Smooth muscle cell of the brain vasculature (primary cell): ENCODE measurements at places on chromosomes 5 and 9.

GRCh38 chr5:158283397-158283796, 424.5 kb upstream of the CLINT1 start:
- no peak for DNase-seq

DNA sequence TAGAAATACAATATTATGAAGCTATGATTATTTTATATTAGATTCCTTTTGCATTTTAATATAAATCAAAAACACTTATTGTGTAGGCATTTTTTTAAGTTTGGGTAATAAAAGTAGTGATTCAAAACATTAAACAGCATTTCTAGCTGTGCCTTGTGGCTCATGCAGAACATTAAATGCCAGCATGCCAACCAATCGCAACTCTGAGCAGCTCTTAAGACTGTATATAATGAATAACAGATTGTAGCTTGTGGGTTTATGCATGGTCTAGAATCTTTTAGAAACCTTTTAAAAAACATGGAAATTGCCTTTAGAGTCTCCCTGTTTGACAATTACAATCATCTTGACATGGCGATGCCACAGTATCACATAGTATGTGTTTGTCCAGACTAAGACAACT, 903.8 kb downstream of the EFNA5 start:
- DNase-seq: no peak

DNA sequence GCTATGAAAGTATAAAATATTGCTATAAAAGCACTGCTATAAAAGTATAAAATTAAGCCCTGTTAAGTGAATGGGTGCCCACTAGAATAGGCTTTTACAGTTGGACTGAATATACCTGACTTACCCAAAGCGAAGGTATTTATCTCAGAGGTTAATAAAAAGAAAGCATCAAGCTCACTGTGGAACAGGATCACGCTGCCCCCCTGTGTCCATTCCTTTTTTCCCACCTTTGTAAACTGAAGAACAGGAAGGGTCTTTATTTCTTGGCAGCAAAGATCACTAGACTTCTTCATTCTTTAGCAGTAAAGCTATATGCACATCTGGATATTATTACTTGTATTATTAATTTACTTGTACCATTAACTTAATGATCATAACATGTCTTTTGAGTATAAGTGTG, 22.1 kb upstream of the PLPP6 start:
- DNase-seq: no peak

DNA sequence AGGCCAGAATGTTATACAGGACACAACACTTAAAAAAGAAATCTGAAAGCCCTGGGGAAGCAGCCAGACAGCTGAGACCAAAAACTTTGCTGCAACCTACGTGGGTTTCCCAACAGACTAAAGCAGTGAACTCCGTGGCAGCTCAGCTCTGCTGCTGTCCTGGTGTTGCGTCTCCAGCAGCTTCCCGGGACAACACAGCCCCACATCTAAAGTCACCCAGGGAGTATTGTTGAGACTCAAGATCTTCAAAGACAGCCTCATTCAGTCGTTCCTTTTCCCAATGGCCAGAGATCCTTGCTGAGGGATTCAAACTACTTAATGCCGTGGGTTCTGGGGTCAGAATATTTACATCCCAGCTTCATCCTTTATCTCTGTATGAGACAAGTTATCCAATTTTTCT, 125.8 kb downstream of the MED10 start:
- DNase-seq: no peak

DNA sequence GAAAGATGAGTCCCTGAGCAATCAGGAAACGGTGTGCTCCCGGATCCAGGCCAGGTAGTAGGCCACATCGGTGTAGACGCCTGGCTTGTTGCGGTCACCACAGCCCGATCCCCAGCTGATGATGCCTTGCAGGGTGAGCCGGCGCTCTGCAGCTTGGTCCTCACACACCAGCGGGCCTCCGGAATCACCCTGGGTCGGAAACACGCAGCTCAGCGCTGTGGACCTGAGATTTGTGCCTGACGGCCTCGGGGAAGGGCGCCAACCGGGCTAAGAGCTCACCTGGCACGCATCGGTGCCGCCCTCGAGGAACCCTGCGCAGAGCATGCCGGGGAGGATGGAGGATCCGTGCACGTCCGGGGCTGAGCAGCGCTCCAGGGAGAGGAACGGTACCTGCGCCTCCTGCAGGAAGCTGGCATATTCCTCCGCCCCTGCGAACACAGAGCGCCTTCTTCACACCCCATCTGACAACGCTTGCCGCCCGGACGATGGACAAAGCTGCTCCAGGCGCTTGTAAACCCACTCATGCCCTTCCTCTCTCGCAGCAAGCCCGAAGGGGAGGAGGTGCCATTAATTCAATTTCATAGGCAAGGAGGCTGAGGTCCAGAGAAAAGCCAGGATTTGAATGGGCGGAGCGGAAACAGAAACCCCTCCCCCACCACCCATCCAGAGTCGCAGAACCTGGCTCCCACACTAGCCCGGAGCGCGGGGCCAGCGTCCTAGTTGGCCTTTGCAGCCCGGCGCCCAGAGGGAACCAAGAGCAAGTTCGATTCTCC, 2.0 kb upstream of the PFN3 start:
- DNase-seq: no peak

- DNase-seq: no peak
Measured at GRCh38 chr5:155307229-155307628, 293.7 kb downstream of the KIF4B start.

GRCh38 chr5:120528609-120529008, 64.5 kb downstream of the PRR16 start:
- DNase-seq: no peak

- DNase-seq: no peak
Measured at GRCh38 chr5:125152044-125152443, 405.6 kb upstream of the ZNF608 start.

DNA sequence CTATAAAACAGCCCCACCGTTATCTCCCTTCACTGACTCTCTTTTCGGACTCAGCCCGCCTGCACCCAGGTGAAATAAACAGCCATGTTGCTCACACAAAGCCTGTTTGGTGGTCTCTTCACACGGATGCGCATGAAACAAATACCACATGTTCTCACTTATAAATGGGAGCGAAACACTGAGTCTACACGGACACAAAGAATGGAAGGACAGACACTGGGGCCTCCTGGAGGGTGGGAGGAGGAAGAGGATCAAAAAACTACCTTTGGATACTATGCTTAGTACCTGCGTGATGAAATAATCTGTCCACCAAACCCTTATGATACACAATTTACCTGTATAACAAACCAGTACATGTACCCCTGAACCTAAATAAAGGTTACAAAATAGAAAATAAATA, 98.6 kb downstream of the ICE1 start:
- no peak for DNase-seq

- DNase-seq: no peak
Measured at GRCh38 chr9:27189426-27189825, 80.4 kb downstream of the TEK start.

DNA sequence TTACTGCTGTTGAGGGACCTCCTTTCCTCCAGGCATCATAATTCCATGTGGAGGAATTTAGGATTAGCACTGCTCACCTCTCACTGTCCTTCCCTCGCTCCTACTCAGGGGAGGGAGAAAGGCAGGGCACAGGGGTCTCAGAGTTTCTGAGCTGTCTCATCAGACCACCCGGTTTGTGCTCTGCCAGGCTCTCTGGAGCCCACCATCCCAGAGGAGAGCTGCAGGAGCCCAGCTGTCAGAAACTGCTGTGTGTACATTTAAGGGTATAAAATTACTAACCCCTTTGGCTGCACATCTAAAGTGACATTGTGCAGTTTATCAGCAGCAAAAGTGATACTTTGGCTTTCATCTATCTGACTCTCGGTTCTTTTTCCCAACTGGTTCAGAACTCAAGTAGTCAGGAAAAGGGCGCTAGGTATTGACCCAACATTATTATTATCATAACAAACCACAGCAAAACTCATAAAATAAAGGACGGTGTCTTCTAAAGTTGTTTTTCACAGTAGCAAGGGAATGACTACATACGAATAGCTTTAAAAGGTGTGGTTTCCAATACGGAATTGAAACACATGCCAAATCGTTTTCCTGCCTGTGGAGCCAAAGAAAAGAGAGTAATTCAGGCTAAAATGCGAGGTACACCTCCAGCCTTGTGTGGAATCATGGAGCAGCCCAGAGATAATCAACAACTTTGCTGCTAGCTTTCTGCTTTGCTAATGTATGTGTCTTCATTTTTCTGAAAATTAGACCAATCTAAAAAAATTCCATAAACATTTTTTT, 348.1 kb downstream of the TMEM167A start:
- DNase-seq: no peak

DNA sequence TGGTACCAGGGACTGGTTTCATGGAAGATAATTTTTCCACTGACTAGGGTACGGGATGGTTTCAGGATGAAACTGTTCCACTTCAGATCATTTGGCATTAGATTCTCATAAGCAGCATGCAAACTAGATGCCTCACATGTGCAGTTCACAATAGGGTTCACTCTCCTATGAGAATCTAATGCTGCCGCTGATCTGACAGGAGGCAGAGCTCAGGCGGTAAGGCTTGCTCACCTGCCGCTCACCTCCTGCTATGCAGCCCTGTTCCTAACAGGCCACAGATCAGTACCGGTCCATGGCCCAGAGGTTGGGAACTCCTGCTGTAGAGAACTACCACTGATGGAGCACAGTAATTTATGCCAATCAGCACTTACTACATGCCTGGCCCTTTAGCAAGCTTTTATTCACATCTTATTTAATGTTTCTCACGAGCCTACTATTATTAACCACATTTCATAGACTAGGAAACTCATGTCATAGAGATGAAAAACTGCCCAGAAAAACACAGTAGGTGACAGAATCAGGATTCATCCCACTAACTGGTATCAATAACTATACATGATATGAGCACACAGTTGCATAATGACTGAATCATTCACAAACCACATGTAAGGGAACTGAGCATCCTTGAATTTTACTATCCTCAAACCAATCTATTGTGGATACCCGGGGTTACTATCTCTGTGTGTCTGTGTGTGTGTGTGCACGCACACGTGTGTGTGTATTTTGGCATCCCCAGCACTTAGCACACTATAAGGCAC, 46.5 kb downstream of the SVEP1 start:
- no peak for DNase-seq

DNA sequence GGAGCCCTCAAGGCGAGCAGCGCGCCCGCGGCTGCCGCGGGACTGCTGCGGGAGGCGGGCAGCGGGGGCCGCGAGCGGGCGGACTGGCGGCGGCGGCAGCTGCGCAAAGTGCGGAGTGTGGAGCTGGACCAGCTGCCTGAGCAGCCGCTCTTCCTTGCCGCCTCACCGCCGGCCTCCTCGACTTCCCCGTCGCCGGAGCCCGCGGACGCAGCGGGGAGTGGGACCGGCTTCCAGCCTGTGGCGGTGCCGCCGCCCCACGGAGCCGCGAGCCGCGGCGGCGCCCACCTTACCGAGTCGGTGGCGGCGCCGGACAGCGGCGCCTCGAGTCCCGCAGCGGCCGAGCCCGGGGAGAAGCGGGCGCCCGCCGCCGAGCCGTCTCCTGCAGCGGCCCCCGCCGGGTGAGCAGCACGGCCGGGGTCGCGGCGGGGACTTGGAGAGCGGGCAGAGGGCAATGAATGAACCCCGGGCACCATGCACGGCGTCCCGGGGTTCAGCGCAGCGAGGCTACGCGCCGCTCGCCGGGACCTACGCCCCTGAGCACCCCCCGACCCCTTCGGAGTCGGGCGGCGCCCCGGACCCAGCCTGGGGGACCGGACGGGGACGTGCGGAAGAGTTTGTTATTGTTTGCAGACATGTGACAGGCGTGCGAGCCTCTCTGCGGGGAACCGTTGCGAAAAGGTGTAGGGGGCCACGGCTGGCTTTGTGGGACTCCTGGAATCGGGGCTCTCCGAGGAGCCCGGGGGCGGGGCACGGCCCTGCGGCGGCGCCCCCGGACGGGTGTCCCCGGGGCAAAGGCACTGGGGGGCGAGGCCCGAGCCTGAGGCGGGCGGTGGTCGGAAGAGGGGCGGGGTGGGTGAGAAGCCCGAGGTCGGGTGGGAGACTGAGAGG, 553 bp downstream of the MAP3K1 start:
- no peak for DNase-seq

DNA sequence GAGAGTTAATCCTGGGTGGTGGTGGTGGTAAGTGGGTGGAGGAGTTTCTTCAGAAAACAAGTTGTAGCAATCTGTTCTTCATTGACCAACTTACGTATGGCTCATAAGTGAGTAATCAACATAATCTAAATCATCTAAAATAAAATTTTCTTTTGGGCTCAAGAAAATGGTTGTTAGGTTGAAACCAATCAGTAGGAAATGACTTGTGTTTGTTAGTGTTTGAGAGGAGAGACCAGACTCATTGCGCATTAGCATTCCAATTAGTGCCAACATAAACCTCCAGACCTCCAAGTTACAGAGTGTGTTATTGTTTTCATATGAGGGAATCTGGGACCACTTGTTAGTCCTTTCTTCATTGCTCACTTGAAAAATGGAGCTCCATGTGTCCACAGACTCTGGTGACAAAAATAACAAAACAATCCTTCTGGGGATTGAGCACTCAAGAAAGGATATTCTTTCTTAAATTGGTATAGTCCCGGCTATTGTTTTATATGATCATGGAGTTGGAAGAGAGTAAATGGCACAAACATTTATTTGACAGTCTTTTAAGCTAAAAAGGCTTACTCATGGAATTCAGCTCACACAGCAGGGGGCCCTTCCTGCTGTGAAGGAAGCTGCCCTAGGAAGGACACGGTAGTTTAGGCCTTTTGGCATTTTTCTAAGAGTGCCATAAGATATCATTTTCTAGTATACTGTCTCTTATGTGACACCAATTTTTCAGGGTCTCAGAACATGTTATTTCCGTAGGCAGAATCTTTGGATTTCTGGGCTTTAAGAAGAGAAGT, 441.1 kb downstream of the EBF1 start:
- DNase-seq: peak; percentile 69

GRCh38 chr9:127522727-127523126, 71.4 kb downstream of the LRSAM1 start:
- DNase-seq: no peak

GRCh38 chr9:124788542-124789217, 11.7 kb downstream of the OLFML2A start:
- no peak for DNase-seq

- no peak for DNase-seq
Measured at GRCh38 chr5:169064093-169064492, 236.8 kb downstream of the SLIT3 start.

DNA sequence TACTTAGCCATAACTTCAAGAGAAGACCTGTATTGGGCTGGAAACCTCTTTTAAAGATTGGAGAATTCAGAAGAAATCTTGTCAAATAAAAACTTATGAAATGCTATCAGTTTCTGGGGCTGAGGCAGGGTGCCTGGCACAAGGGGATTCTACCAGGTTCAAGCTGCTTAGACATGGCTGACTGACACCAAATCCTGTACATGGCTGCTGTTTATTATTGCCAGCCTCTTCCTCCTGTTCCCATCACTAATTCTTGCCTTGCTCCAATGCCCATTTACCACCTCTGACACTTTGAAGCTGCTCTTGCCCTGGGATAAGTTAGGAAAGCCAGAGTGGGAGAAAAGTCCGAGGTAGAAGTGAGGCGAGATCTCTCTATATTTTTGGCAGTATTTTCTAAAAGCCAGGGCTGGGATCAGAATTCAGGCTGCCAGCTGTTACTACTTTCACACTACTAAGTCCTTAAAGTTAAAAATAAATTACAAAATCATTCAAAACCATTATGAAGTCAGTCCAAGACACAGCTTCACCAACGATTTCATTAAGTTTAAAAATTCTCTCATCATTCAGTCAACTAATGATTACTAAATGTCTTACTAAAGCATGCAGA, 66.3 kb upstream of the TNFAIP8 start:
- no peak for DNase-seq
